SJSA1 (cell line): ENCODE measurements at places on chromosomes 11 and 22.
A peak's percentile ranks its signal among the peaks of the same experiment; 100 is the strongest.

DNA sequence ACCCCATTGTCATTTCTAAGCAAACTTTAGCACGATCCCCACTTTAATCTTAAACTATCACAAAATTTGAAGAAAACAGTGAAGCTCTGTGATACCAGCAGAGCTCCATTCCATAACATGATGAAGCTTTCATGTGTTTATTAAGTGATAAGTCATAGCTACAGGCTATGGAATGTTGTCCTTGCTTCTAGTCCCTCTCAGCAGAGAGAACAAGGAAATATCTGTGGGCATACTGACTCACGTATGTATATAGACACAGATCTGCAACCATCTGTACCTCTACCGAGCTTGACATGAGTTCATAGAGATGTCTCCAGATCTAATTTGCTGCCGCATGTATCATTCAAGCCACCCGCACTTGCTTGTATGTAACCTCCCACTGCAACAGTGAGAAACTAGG is 588.9 kb downstream of the ETS1 start:
- H3K4me3 ChIP-seq: no peak overlapping the region
- peaks cover 10% of the 10 kb centered on the region for H3K4me1 ChIP-seq
- DNase-seq: no peak
- no peaks in the 10 kb centered on the region for H3K27me3 ChIP-seq
- H3K27ac ChIP-seq: no peak overlapping the region
- H3K36me3 ChIP-seq: no peaks in the 10 kb centered on the region

GRCh38 chr11:88340366-88340935 is 2.9 kb upstream of the CTSC start:
- no peak for DNase-seq
- no peak overlapping the region for H3K4me3 ChIP-seq
- no peak overlapping the region for H3K27ac ChIP-seq
- no peaks in the 10 kb centered on the region for H3K27me3 ChIP-seq

DNA sequence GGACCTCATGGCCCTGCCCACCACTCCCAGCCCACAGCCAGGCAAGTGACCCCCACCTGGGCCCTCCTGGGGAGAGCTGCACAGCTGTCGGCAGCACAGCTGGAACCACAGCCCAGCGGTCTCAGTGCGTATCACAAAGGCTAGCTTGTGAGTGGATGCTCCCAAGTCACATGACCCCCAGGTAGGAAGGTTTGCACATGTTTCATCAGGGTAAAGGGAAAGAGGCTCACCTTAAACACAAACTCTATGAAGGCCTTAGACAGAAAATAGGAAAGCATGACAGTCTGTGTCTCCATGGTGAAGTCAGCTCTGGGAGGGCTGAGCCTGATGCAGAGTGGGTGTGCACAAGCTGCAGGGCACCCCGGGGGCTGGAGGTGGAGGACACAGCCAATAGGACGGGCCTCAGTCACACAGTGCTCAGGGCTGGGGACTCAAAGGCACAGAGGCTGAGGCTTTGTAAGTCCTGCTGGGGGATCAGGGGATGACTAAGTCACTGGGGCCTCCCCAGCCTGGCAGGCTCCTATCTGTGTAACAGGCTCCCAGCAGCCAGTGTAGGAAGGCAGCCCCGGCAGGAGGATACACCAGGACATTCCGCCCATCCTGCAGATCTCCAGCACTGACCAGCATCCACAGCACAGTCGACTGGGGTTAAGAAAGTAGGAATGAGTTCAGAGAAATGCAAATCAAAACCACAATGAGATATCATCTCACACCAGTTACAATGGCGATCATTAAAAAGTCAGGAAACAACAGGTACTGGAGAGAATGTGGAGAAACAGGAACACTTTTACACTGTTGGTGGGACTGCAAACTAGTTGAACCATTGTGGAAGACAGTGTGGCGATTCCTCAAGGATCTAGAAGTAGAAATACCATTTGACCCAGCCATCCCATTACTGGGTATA is 22.0 kb downstream of the CELSR1 start:
- peaks cover 13% of the 10 kb centered on the region for H3K4me1 ChIP-seq
- no peak overlapping the region for H3K4me3 ChIP-seq
- no peaks in the 10 kb centered on the region for H3K27me3 ChIP-seq
- H3K36me3 ChIP-seq: no peaks in the 10 kb centered on the region

- H3K4me3 ChIP-seq: no peak overlapping the region
- no peak overlapping the region for H3K27ac ChIP-seq
- no peak for DNase-seq
- H3K4me1 ChIP-seq: no peaks in the 10 kb centered on the region
Measured at GRCh38 chr11:75868990-75869389, 54.0 kb downstream of the UVRAG start.

- H3K4me1 ChIP-seq: no peaks in the 10 kb centered on the region
- DNase-seq: no peak
- peaks cover 95% of the 10 kb centered on the region for H3K36me3 ChIP-seq
- no peak overlapping the region for H3K4me3 ChIP-seq
- no peaks in the 10 kb centered on the region for H3K27me3 ChIP-seq
Measured at GRCh38 chr22:20578707-20579106, 71.3 kb downstream of the MED15 start.

- H3K4me3 ChIP-seq: no peak overlapping the region
- peaks cover 85% of the 10 kb centered on the region for H3K36me3 ChIP-seq
- no peak overlapping the region for H3K27ac ChIP-seq
- peak; percentile 59 for DNase-seq
- no peaks in the 10 kb centered on the region for H3K27me3 ChIP-seq
- H3K4me1 ChIP-seq: no peaks in the 10 kb centered on the region
Measured at GRCh38 chr11:65976216-65977176, 15.0 kb downstream of the SART1 start.

DNA sequence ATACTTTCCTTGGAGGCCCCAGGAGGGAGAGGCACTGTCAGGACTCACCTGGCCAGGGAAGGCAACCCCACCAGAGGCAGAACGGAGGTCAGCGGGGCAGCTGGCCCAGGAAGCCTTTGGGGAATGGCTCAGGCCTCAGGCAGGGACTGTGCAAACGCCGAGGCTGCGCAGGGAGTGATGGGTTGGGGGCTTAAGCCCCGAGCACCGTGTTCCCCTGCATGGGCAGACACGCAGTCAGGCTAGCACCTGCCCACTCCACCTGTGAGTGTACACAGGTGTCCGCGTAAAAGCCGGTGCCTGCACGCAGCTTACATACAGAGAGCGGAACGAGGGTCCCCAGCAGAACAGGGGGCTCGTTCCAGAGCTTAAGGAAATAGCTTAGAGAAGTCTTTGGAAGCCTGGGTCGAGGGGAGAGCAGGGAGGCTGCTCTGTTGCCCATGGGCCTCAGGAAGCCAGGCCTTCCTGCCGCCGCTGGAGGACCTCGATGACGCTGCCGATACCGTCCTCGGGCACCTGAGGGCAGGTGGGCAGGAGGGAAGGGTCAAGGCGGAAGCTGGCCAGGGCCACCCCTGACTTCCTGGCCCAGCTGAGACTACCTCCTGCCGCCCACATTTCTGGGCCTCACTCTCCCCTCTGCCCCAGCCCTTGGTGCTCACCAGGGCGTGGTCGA is 4.0 kb downstream of the CASTOR1 start:
- H3K4me3 ChIP-seq: no peak overlapping the region
- 0 out of 2 replicates have a peak, but pooled peaks cover 2% of the 10 kb centered on the region for H3K36me3 ChIP-seq
- peaks cover 20% of the 10 kb centered on the region for H3K4me1 ChIP-seq
- H3K27ac ChIP-seq: no peak overlapping the region

- peaks cover 5% of the 10 kb centered on the region for H3K4me1 ChIP-seq
- H3K27me3 ChIP-seq: no peaks in the 10 kb centered on the region
- H3K27ac ChIP-seq: no peak overlapping the region
- DNase-seq: no peak
- H3K4me3 ChIP-seq: no peak overlapping the region
- H3K36me3 ChIP-seq: no peaks in the 10 kb centered on the region
Measured at GRCh38 chr22:44538518-44539315, 40.7 kb upstream of the RTL6 start.

- H3K27me3 ChIP-seq: no peaks in the 10 kb centered on the region
- H3K4me3 ChIP-seq: no peak overlapping the region
- no peak for DNase-seq
- H3K27ac ChIP-seq: no peak overlapping the region
- no peaks in the 10 kb centered on the region for H3K36me3 ChIP-seq
Measured at GRCh38 chr11:70129051-70129592, 51.0 kb downstream of the ANO1 start.

DNA sequence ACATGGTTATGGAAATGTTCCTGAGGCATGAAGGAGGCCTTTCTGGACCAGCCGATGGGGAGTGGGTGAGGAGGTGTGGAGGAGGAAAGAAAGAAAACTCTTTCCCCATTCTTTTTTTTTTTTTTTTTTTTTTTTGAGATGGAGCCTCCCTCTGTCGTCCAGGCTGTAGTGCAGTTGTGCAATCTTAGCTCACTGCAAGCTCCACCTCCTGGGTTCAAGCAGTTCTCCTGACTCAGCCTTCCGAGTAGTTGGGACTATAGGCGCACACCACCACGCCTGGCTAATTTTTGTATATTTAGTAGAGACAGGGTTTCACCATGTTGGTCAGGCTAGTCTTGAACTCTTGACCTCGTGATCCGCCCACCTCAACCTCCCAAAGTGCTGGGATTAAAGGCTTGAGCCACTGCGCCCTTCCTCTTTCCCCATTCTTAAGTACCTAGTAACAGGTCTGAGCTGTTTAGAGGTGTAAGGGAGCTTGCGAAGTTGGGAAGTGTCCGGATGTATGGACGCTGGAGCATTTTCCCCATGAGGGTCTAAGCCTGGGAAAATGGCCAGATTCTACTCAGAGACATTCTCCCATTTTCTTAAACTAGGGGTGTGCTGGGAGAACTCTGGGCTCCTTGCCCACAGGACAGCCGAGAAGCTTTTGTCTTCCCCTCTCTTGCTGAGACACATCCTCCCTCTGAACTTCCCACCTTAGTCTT is 135.8 kb downstream of the TEAD1 start:
- H3K27me3 ChIP-seq: no peaks in the 10 kb centered on the region
- H3K4me3 ChIP-seq: no peak overlapping the region
- DNase-seq: no peak
- peaks cover 17% of the 10 kb centered on the region for H3K36me3 ChIP-seq
- peaks cover 52% of the 10 kb centered on the region for H3K4me1 ChIP-seq

DNA sequence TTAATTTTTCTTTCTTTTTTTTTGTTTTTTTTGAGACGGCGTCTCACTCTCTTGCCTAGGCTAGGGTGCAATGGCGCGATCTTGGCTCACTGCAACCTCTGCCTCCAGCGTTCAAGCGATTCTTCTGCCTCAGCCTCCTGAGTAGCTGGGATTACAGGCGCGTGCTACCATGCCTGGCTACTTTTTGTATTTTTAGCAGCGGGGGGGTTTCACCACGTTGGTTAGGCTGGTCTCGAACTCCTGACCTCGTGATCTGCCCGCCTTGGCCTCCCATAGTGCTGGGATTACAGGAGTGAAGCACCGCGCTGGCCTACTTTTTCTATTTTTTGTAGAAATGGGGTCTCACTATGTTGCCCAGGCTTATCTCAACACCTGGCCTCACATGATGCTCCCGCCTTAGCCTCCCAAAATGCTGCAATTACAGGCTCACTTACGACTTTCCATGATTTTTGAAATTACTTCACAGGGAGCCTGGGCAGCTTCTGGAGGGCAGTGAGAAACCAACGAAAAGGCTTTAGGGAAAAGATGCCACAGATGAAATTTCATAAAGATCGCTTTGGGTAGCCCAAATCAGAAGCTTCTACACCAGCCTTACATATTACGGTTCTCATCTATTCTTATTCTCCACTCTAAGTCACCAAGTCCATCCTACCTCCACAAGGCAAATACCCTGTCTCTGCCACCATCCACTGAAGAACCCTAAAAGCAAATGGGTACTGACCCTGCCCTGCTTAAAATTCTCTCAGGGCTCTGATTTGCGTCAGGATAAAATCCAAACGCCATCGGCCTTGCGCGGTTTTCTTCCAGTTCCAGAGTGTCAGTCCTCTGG is 866 bp upstream of the RRM1 start:
- DNase-seq: no peak
- H3K36me3 ChIP-seq: peaks cover 20% of the 10 kb centered on the region
- H3K4me1 ChIP-seq: peaks cover 32% of the 10 kb centered on the region
- peak overlapping the region; percentile 55 for H3K4me3 ChIP-seq
- peak overlapping the region; percentile 92 for H3K27ac ChIP-seq
- H3K27me3 ChIP-seq: no peaks in the 10 kb centered on the region

GRCh38 chr22:32202539-32203180 is 2.2 kb downstream of the RFPL2 start:
- peaks cover 20% of the 10 kb centered on the region for H3K27me3 ChIP-seq
- H3K27ac ChIP-seq: no peak overlapping the region
- no peaks in the 10 kb centered on the region for H3K4me1 ChIP-seq
- H3K4me3 ChIP-seq: no peak overlapping the region

DNA sequence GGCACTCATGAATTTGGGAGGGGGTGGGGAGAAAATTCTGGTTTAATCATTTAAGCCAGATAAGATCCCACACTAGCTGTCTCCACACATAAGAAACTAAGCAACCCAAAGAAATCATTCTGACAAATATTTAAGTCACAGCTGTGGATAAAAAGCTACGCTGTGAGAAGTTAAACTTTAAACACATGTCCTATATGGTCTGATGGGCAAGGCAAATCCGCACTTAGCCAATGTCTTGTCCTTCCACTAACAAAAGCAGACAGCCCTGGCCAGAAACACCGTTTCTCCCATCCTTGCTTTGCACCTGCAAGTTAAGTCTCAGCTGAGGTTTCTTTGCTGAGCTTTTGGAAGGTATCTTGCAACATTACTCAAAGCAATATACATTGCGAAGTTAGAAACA is 68.0 kb downstream of the ETS1 start:
- no peak for DNase-seq
- H3K4me3 ChIP-seq: peak overlapping the region; percentile 76
- peak overlapping the region; percentile 64; the same call in 1 of the 2 replicates for H3K27ac ChIP-seq
- no peaks in the 10 kb centered on the region for H3K27me3 ChIP-seq
- peaks cover 65% of the 10 kb centered on the region for H3K4me1 ChIP-seq

DNA sequence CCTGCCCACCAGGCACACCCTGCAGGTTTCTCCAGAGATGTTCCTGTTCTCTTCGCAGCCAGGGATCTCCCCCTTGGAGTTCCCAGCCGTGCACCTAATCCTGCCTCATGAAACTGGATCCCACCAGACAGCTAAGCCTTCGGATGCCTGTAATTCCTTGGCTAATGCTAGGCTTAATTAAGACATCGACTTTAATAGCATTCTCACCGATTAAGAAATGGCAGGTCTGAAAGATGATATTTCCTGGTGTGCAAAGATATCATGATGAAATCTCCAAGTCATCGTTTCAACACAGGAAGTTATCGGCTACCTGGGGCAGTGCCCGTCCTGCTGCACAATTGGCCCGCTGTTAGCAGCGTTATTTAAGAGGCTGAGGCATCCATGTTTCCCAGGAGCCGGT is 41.5 kb upstream of the CCND1 start:
- H3K4me1 ChIP-seq: peaks cover 21% of the 10 kb centered on the region
- H3K36me3 ChIP-seq: no peaks in the 10 kb centered on the region
- no peak overlapping the region for H3K27ac ChIP-seq
- no peaks in the 10 kb centered on the region for H3K27me3 ChIP-seq

- no peak overlapping the region for H3K4me3 ChIP-seq
- peaks cover 59% of the 10 kb centered on the region for H3K4me1 ChIP-seq
- H3K27me3 ChIP-seq: no peaks in the 10 kb centered on the region
- H3K27ac ChIP-seq: peak overlapping the region; percentile 98
Measured at GRCh38 chr11:61971248-61972111, 4.0 kb upstream of the FTH1 start.

GRCh38 chr11:115390441-115390840 is 113.8 kb downstream of the CADM1 start:
- no peaks in the 10 kb centered on the region for H3K36me3 ChIP-seq
- no peak overlapping the region for H3K27ac ChIP-seq
- H3K4me3 ChIP-seq: no peak overlapping the region
- no peaks in the 10 kb centered on the region for H3K4me1 ChIP-seq
